ENCODE measurements at places on chromosomes 1 and 21.
A peak's percentile ranks its signal among the peaks of the same experiment; 100 is the strongest.

DNA sequence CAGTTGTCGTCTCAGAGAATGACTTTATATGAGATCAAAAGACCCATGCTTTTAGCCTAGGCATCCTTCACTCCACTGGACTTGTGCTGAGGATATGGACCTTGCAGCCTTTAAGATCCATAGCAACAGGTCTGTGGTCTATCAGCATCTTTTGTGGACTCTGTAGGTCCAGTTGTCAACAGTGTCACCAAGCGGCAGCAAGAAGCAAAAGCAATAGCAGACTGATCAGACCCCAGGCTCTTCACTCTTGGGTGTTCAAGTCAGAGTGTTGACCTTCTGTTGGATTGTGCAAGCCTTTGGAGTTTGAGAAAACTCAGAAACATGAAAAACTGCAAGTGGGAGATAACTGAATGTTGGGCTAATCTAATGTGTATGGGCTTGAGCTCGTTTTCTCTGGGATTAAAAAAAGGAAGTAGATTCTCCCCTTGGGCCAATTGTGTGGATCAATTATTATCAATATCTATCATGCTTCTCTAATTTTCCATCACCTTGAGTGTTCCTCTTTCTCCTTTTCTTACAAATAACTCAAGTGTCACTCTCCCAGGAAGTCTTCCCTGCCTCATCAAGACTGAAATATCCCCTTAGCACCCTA lies 144.2 kb downstream of the LYPLAL1 start:
- DNase-seq = no peak

DNA sequence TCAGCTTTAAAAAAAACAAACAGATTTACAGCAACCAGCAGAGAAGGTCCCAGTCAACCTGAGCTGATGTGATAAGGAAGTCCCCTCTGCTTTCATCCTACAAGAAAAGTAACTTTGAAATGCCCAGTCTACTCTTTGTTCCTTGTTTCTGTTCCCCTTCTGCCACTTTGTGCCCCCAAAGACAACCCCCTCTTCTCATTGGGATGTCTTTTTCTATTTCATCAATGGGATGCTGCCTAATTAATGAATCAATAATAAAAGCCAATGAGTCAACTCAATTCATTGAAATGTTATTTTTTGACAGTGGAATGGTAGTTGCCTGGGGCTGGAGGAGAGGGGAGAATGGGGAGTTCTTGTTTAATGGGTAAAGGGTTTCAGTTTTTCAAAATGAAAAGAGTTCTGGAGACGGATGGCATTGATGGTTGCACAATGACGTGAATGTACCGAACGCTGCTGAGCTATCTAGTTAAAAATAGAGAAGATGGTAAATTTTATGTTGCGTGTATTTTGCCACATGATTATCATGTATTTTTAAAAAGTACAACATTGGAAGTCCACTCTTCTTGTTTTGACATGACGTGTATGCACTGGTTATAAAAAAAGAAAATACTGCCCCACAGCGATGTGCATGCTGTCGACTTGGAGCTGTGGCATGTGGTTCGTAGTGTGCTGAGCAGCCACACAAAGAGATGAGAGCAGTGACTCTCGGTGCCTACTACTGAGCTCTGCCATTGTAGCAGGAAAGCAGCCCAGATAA lies 22.4 kb upstream of the PADI2 start:
- DNase-seq = no peak

GRCh38 chr1:101238031-101238628 lies 1.3 kb downstream of the S1PR1 start:
- no peak for DNase-seq

DNA sequence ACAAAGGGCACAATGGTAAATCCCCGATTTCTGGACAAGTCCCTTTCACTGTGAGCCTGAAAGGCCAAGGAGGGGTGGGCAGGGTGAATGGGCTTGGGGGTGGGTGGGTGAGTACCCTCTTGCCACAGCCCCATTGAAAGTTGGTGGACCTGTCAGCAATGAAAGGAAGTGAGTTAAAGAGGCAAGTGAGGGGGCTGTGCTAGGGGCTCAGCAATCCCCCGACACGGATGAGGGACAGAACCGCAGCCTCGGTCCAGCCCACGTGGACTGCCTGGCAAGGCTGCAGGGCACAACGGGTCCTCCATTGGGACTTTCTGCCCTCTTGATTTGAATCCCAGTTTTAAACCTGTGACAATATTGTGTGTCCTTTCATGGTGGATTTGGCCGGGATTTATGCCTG lies 255.3 kb downstream of the FOXD2 start:
- DNase-seq = no peak

- DNase-seq = no peak
Measured at GRCh38 chr21:40841524-40842196, 5.3 kb downstream of the DSCAM start.

GRCh38 chr1:42186152-42186551 lies 21.6 kb upstream of the GUCA2A start:
- peak; percentile 51 for DNase-seq

DNA sequence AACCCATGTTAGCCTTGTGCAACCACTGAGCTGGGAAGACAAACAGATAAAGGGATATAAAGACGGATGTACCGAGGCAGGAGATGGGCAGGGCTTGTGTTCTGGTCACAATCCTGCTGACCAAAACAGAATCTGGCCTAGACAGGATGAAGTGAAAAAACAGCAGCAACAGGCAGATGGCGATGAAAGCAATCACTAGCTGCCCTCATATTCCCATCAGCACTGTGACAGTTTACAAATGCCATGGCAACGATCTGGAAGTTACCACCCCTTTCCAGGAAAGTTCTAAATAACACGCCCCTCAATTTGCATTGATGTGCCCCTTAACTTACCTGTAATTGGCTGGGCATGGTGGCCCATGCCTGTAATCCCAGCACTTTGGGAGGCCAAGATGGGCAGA lies 40.6 kb upstream of the CD46 start:
- no peak for DNase-seq

- DNase-seq = no peak
Measured at GRCh38 chr1:94202241-94202640, 35.1 kb downstream of the ARHGAP29 start.

DNA sequence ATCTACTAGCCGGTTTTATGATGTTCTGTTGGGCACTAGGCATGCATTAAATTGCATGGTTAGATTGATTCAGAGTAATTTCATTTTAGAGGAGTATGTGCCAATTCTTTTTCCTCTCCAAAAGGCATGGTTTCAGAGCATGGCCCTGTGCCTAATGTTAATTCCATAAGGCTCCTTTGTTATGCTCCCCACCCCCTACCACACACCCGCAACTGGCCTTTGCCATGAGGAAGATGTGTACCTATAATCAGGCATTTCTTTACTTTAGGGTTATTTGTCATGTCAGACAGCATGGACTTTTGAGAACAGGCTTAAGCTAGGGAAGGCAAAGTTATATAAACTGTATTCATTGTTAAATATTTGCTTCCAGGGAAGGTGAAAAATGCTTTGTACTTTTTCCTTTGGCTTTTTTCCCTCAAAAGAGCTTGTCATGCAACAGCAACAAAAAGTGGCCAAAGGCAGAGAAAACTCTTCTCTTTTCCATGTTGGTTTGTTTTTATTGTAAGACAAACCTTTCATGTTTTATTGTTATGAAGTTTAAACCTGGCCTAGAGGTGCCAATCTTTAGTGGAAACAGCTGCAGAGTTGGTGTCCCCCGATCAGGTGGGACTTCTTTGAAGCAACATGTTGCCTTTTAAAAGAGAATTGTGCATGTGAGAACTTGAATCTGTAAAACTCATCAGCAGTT lies 24.3 kb upstream of the NBL1 start:
- no peak for DNase-seq

GRCh38 chr1:12415038-12415466 lies 185.2 kb downstream of the VPS13D start:
- no peak for DNase-seq

GRCh38 chr1:156129687-156130577 lies 15.4 kb downstream of the LMNA start:
- DNase-seq = peak; percentile 95

DNA sequence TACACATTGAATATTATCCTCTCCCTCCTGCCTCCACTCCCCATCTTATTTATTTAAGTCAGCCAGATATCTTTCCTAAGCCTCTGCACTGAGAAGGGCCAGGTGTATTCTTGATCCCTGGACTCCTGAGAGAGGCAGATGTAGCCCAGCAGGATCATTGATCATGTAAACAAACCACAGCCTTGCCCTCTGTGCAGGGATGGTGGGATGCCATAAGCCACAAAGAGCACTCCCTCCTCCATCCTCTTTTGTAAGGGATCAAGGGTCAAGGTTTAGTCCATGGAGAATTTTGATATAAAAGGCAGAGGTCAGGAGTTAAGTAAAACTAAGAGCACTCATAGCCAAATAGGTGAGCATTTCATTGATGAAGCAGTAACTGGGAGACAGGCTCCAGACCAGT lies 17.3 kb downstream of the PHGDH start:
- no peak for DNase-seq

DNA sequence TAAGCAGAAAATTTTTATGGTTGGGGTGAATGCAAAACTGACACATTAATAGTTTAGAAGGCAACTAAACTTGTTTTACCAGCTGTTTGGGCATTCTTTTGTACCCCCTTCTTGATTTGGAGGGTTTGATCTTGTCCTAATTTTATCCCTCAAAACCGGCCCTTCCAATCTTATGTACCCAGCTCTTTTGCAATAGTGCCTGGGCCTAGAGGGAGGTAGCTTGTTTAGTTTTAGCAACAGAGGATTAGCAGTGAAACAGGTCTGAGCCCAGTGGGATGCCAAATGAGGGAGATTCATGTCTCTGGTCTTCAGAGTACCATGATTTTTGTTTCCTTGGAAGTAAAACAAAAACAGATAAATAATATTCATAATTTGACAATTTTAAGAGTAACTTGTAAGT lies 45.1 kb downstream of the CRP start:
- DNase-seq = no peak

DNA sequence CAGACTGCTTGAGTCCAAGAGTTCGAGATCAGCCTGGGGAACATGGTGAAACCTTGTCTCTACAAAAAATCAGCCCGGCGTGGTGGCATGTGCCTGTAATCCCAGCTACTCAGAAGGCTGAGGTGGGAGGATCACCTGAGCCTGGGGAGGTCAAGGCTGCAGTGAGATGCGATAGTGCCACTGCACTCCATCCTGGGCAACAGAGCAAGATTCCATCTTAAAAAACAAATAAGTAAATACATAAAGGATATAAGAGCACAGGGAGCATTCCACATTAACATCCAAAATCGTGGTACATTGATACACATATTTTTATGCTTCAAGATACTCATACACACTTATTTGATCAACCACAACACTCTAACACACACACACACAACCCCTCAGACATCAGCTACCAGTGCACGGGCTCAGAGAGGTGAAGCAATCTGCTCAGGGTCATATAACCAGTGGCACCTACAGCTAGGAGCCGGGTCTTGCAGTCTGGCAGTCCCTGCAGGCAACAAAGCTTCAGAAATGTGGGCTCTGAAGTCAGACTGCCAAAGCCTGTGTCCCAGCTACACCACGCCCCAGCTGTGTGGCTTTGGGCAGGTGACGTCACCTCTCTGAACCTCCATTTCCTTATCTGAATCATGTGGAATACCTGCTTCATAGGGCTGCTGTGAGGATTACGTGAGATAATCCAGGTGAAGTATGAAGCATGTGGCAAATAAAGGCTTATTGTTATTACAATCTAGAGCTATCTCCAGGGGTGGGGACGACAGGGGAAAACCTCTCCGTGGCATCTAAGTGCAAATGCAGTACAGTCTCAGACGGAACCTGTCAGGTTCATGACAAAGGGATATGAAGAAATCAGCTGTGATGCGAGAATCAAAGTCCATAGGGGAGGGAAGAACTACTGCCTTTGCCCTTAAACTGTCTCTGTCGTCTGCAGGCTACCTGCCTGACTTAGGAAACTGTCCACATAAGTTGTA lies 4.8 kb upstream of the CRYBG2 start:
- DNase-seq = no peak

GRCh38 chr21:30710499-30710898 lies 8.1 kb downstream of the KRTAP21-3 start:
- DNase-seq = no peak

- DNase-seq = no peak
Measured at GRCh38 chr1:43015269-43015668, 56.6 kb upstream of the SLC2A1 start.

GRCh38 chr1:203797216-203797615 lies 1.8 kb downstream of the ZBED6 start:
- DNase-seq = no peak

- no peak for DNase-seq
Measured at GRCh38 chr1:205240118-205240517, 12.4 kb downstream of the TMCC2 start.
